ENCODE measurements at places on chromosomes 1 and 21.

DNA sequence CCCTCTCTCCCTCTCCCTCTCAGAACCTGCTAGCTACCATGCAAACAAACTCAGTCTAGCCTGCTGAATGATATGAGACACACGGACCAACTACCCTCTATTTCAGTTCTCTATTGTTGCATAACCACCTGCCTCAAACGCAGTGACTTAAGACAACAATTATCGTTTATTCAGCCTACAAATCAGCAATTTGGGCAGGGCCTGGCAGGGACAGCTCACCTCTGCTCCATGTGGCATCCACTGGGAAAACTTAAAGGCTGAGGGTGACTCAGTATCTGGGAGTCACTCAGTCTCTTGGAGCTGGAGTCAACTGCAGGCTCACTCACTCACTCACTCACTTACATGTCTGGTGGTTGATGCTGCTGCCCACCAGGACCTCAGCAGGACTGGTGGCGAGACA is 121.3 kb downstream of the SEC16B start:
- no peak for DNase-seq

DNA sequence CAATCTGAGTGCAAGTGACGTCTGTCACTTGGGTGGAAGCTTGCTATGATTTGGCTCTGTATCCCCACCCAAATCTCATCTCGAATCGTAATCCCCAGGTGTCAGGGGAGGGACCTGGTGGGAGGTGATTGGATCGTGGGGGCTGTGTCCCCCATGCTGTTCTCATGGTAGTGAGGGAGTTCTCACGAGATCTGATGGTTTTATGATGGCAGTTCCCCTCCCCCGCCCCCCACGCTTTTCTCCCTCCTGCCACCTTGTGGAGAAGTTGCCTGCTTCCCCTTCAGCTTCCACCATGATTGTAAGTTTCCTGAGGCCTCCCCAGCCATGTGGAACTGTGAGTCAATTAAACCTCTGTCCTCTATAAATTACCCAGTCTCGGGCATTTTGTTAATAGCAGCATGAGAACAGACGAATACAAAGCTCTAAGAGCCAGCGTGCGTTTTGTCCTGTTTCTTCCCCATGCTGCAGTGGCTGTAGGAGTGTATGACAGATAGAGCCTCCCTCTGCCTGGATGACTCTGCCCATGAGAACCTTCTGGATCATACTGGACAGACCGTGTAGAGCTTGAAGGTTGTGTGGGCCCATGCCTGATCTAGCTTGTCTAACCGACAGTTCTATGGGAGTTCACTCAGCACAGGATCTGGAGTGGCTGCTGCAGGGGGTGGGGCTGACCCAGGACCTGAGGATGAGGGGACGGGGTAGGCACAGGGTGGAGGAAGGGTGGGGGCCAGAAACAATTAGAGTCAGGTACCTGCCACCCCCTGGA is 139.7 kb upstream of the ERRFI1 start:
- no peak for DNase-seq

- no peak for DNase-seq
These were observed 14.5 kb downstream of the TBX15 start for GRCh38 chr1:118973531-118974137.

- DNase-seq = no peak
These were observed 64.8 kb downstream of the PRDM2 start for GRCh38 chr1:13764588-13765332.

DNA sequence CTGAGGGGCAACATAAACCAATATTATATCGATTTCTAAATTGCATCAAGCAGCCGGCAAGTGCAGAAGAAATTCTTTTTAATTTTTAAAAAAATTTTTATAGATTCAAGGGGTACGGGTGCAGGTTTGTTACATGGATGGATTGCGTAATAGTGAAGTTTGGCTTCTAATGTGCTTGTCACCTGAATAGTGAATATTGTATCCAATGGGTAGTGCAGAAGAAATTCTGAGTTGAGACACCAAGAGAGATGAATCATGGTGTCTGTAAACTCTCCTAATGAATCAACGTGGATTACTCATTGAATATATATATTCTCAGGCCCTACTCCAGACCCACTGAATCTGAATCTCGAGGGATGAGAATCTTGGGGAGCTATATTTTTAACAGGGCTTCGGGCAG is 253.7 kb upstream of the FOXD3 start:
- no peak for DNase-seq

GRCh38 chr1:50978852-50979781 is 9.1 kb downstream of the CDKN2C start:
- no peak for DNase-seq

DNA sequence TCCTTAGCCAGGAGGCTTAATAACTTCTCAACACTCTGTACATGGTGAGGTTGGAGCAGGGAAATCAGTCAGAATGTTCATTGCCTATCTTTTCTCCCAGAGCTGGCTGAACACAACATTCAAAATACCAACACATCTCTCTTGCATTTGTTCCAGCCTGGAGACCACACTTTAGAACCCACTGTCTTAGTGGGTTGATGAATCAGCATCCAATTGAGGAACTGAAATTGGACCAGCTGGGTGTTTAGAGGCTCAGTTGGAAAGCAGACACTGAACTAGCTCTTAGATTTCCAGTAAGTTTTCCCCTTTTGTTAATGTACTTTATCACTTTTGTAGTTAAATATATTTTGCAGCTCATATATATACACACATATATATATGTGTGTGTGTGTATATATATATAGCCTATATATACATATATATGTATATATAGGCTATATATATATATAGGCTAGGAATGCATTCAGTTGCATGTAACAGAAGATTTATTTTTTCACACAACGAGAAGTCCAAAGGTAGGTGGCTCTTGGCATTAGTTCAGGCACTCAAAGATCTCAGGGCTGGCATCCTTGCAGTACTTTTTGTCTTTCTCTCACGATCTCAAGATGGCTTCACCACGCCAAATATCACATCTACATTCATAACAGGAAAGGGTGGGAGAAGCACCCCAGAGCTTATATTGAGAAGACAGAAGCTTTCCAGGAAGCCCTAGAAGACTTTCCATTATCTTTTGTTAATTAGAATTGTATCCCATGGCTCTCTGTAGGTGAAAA is 35.0 kb upstream of the HUNK start:
- DNase-seq = no peak

DNA sequence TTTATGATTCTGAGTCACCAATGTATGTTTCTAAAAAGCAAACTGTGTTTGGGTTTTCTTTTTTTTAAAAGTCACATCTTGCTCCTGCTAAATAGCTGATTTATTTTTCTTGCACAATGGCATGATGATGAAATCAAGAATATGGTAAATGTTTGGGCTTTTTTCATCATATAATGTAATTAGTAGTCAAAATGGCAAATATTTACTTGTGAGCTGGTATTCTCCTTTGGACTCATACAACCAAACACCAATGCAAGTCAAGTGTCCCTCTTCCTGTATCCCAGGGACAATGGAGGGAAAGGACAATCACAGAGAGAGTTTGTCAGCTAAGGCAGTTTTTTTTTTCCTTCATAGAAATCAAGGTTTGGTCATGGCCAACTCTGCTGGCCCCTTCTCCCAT is 94.6 kb upstream of the RALGPS2 start:
- DNase-seq = no peak

GRCh38 chr21:39681845-39682244 is 63.1 kb upstream of the IGSF5 start:
- no peak for DNase-seq

- no peak for DNase-seq
These were observed 27.6 kb upstream of the SNX27 start for GRCh38 chr1:151584278-151584677.

DNA sequence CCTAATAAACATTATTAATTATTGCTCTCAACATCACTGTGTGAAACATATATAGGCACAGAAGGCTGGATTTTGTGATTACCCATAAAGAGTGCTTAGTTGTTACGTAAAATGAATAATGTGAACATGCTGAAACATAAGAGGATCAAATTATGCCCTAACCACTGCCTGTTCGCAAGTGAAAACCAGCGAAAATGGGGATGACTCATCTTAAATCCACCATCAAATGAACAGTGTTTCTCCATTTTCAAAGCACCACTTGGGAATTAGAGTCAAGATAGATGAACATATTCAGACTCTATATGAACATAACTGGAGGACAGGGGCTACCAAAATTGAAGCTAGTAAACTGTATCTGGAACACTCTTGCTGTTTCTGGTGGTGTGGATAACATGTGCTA is 386.2 kb downstream of the HHIPL2 start:
- no peak for DNase-seq

DNA sequence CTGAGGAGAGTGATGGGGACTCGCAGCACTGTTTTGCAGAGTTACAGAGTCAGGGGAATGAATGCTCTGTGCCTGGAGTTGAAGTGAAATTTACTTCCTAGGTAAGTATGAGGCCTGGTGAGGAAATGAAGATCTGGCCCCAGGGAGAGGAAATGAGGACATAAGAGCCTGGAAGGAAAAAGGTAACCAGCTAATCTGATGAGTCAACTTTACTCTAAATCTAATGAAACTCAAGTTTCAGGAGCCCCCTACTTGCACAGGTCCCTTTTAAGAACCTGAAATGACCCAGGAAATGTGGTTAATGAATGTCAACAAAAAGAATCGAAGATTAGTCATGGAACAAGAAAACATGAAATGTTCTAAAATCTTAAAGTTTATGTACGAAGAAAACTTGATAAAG is 599.0 kb downstream of the AGBL4 start:
- no peak for DNase-seq

GRCh38 chr1:231527586-231528171 is 790 bp upstream of the TSNAX start:
- DNase-seq = no peak

- no peak for DNase-seq
These were observed 3901.2 kb downstream of the SRGAP2C start for GRCh38 chr1:125085720-125086591.

GRCh38 chr1:62194651-62195544 is at the start of gene L1TD1:
L1TD1 (plus strand) TSS chr1:62194849; CDS start chr1:62206629, 11,780 bp downstream.
- DNase-seq = no peak

DNA sequence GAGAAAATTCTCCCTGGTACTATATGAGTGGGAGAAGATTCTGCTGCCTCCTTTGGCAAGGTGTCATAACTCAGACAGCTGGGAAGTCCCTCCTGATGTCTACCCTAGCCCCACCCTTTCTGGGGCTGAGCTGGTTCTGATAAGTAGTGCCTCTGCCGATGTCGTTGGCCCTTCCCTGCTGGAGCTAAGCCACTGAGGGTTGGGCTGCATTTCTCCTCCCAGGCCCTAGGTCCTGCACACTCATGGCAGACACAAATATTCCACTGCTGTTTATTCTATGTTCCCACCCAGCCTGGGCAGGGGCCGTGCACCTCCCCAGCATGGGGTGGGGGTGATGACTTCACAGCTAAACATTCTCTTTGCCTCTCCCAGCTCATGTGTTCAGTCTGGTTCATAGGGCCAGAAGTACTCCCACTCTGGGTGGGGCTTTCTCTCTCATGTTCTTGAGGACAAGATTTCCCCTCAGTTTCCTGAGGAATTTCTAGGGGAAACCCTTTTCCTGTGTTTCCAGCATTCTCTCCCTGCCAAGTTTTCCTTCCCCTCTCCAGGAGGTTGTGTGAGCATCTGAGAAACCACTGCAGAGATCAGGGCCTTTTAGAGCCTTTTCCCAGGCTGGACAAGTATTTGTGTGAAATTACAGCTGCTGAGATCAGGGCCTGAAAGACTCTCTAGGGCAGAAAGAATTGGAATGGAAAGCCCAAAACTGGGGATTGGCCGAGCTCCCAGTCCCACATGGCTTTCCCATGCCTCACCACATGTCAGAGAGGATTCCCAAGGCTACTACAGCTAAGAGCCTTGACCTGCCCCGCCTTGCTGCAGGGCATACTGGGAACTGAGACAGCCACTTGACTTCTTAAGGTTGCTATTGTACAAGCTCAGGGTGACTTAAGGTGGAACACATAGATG is 66.2 kb downstream of the ATP2B4 start:
- no peak for DNase-seq

DNA sequence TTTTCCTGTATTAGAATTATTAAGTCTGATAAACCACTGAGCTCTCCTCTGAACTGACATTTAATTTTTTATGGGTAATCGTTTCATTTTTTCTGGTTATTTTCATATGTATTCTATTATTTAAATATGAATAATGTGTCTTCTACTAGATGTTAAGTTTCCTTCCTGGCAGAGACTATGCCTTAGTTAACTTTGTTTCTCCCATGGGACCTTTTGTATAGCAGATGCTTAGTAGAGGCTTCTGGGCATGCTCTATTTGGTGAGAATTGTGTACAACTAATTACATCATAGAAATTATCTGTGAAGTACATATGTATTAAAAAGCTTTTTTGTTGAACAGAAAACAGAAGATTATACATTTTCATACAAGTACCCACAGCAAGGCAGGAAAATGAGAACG is 23.4 kb downstream of the CTBS start:
- no peak for DNase-seq

DNA sequence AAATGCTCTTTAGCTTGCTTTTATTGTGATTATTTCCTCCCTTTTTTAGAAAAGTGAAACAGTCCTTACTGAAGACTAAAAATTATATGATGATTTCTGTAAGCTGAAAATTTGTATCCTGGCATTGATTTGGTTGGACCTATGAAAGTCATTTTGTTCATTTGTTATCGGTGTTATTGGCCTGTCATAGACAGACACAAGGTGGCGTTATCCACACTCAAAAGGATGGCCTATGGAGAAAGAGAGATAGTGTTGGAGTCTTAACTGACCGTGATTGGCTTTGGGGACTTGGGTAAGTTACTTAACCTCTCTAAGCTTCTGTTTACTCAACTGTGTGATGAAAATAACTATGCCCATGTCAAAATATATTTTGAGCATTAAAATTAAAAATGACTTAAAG is 203.6 kb upstream of the CHODL start:
- DNase-seq = no peak

DNA sequence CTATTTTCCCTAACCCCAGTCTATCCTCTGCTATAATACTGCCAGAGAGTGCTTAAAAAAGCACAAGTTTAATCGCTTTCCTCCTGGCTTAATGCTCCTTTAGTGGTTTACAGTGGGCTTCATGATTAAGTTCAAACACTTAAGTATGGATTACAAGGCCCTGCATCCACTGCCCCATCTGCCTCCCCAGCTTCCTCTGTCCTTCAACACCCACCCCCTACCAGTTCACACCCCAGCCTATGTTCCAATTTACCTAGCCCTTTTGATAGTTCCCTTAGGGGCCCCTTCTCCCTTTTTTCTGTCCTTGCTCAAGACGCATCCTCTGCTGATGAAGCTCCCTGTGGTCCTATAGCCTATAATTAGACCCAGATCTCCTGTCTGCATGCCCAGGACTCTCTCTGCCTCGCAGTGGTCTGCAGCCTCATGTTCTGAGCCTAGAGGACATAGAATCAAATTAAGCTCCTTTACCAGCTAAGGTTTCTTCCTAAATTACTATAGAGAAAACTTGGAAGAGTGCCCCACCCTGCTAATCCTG is 212.5 kb downstream of the FGGY start:
- DNase-seq = no peak

- DNase-seq = no peak
These were observed 17.7 kb downstream of the RAB7B start for GRCh38 chr1:205985330-205986005.

- DNase-seq = no peak
These were observed 135.4 kb downstream of the PLXNA2 start for GRCh38 chr1:208108646-208109330.

- DNase-seq = no peak
These were observed 23.5 kb downstream of the NTPCR start for GRCh38 chr1:232973652-232974611.
